ENCODE measurements at places on chromosomes 13 and 19. TPM values are rescaled to one million over a fixed set of nuclear protein-coding genes. Genes with fewer than 3 reads are reported as not detected.

The PALM3 gene
- total RNA-seq = not detected

The PRSS57 gene
- not detected for total RNA-seq

The ZFP14 gene
- total RNA-seq = 2.8 TPM

The MBD3L2 gene
- total RNA-seq = not detected

The ZIM2 gene
- not detected for total RNA-seq

The RPS15 gene
- total RNA-seq = 442 TPM

The VMAC gene
- 5.1 TPM for total RNA-seq

The ZNF850 gene
- 1.4 TPM for total RNA-seq

The MAMSTR gene
- total RNA-seq = 0.57 TPM

The PEX11G gene
- 3.1 TPM for total RNA-seq

The GGN gene
- total RNA-seq = under 0.01 TPM

The RYR1 gene
- total RNA-seq = 8.0 TPM

The BCAM gene
- 26.0 TPM for total RNA-seq

The LILRA1 gene
- not detected for total RNA-seq

The CGB5 gene
- total RNA-seq = not detected

The PSG3 gene
- not detected for total RNA-seq

The INSL3 gene
- total RNA-seq = 0.21 TPM

The EBI3 gene
- not detected for total RNA-seq

The SBK3 gene
- not detected for total RNA-seq

The ZNF606 gene
- total RNA-seq = 15.1 TPM

The CEBPA gene
- total RNA-seq = 9.9 TPM

The ZNF729 gene
- not detected for total RNA-seq

The LGALS7 gene
- total RNA-seq = 12.6 TPM

The FGF21 gene
- total RNA-seq = 0.34 TPM

The CCDC70 gene
- total RNA-seq = not detected

The SLC25A41 gene
- 0.21 TPM for total RNA-seq

The NKPD1 gene
- total RNA-seq = 0.93 TPM

The CNN1 gene
- total RNA-seq = not detected

The C13orf42 gene
- total RNA-seq = not detected

The NACC1 gene
- 42.0 TPM for total RNA-seq

The UHRF1 gene
- total RNA-seq = 7.3 TPM

The TMEM150B gene
- not detected for total RNA-seq

The OVOL3 gene
- not detected for total RNA-seq

The ZNF83 gene
- total RNA-seq = 173 TPM
